Heart right ventricle (tissue), 16 donors: ENCODE measurements at places on chromosomes 7 and 10. TPM values are rescaled to one million over a fixed set of nuclear protein-coding genes. Genes with fewer than 3 reads are reported as not detected.

The NXPH1 gene
- not detected for total RNA-seq

The ANXA8L1 gene
- not detected for total RNA-seq

The KCNIP2 gene
- total RNA-seq: 259 TPM

The PTPN20 gene
- 21.4 TPM for total RNA-seq

The MBLAC1 gene
- 3.4 TPM for total RNA-seq

The PPP1R3C gene
- 121 TPM for total RNA-seq

The CFTR gene
- total RNA-seq: 0.52 TPM

The AKR1C8 gene
- not detected for total RNA-seq

The CPA1 gene
- not detected for total RNA-seq

The CACNA2D1 gene
- total RNA-seq: 117 TPM

The BUD23 gene
- total RNA-seq: 89.9 TPM

The PODXL gene
- total RNA-seq: 51.2 TPM

The PRR15 gene
- not detected for total RNA-seq

DNA sequence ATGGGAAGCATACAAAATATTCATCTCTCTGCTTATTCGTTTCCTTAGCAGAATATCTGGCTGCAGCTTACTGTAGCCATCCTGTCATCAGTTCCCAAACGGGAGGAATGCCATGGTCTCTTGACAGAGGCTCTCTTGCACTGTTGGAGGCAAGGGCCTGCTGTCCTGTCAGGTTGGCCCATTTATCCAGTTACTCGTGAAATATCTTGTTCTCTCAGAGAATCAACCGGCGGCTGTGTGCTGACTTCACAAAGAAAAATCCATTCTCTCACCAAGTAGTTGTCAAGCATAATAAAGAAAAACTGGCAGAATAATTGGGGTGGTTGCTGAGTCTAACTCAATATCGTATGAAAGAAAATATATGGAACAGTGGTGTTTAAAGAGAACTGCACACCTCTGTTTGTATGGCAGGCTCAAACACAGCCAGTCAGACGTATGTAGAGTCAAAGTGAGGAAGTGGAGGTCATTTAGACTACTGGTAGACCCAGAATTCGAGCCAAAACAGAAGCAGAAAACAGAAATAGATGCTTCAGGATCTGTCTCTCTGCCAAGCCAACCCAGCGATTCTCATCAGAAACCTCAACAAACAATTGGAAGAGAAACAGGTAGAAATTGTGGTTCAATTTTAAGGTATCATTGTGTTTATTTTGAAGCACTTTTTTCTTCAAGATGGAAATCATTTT is 349.2 kb upstream of the PRKCQ start:
- DNase-seq: peak; percentile 5

GRCh38 chr7:78702770-78703169 is 750.7 kb downstream of the MAGI2 start:
- no peak for DNase-seq

- no peak for DNase-seq
These were observed 78.5 kb downstream of the GRID1 start for GRCh38 chr10:86287966-86288579.

DNA sequence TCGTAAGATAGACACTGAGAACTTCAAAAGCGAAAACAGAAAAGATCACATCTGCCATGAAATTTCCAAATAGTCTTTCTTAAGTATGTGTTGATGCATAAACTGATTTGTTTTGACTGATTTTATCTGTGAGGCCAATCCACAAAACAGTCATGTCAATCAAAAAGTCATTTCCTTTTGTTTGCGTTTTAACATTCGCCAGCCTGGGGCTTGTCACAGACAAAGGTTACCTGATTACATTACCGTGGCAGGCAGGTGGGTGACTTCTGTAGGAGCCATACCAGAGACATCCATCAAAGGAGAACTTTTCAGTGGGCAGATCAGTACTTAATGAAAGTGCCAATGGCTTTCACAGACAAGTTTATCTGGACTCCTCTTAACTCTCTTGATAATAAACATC is 45.5 kb upstream of the BET1 start:
- DNase-seq: no peak

- no peak for DNase-seq
These were observed 23.7 kb upstream of the C10orf105 start for GRCh38 chr10:71743089-71743838.

DNA sequence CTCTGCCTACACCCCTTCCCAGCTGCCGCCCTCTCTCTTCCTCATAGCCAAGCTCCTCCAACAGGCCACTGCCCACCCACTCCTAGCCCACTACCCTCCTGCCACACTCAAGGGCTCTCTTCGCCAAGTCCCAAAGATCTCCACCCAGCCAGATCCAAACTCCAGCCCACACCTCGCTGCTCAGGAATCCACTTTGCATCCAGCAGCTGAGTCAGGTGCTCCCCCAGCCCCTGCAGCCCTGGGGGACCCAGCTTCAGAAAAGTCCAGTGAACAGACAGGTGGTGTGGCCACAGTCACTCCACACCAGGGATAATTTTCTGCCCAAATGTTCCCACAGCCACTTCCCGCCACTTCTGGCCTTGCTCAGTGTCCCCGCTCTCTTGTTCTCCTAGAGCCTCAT is 10.9 kb downstream of the OGDHL start:
- no peak for DNase-seq

DNA sequence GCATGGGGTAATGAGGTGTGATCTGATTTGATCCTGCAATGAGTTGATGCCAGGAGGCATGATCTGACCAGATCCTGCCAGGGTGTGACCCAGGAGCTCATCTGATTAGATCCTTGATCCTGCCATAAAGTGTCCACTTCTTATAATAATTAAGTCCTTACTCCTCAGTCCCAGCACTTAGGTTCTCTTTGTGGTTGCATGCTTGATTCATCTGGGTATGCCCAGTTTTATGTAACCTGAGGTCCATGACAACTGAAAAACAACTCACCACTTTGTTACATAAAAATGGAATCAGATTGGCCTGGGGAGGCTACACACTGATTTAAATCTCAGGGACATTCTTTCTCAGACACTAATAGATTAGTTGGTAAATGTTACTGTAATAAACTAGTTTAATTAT is 19.1 kb downstream of the ACADSB start:
- DNase-seq: no peak

DNA sequence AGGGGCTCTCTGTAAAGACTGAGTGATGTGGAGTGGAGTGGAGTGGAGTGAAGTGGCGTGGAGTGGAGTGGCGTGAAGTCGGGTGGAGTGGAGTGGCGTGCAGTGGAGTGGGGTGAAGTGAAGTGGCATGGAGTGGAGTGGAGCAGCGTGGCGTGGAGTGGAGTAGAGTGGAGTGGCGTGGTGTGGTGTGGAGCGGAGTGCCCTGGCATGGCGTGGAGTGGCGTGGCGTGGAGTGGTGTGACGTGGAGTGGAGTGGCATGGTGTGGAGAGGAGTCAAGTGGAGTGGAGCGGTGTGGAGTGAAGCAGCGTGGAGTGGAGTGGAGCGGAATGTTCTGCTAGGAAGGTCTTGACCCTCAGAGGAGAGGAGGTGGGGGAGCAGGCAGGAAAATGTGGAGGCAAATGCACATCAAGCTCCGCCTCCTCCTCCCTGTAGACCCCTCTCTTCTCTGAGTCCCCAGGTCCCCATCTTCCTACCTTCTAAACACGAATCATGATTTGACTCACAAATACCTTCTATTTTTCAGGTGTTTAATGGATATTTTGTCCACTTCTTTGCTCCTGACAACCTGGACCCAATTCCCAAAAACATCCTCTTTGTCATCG is 19.9 kb downstream of the ITIH2 start:
- no peak for DNase-seq

DNA sequence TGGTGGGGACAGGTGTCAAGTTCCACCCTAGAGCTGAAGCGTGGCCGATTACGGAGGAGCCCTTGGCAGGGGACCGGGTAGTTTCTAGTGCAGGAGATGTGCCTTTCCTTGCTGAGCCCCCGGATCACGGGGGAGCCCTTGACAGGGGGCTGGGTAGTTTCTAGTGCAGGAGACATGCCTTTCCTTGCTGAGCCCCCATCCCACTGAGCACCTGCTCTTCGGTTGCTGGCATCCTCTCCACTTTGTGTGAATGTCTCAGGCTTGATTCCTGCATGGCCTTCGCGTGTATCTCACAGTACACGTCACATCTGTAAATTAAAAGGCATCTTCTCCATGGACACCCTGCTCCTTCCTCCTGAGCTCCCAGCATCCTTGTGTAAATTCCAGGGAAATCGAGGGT is 263.5 kb downstream of the ADARB2 start:
- DNase-seq: no peak

- DNase-seq: peak; percentile 83
These were observed 3.4 kb upstream of the SMARCD3 start for GRCh38 chr7:151251689-151252560.

- peak; percentile 50 for DNase-seq
These were observed 28.1 kb downstream of the ARL4A start for GRCh38 chr7:12715372-12716133.
